Sigmoid colon (tissue), 7 donors: ENCODE measurements at places on chromosomes 5 and 9. TPM values are rescaled to one million over a fixed set of nuclear protein-coding genes. Genes with fewer than 3 reads are reported as not detected.

- no peak overlapping the region for H3K4me3 ChIP-seq
- no peaks in the 10 kb centered on the region for H3K27me3 ChIP-seq
- no peak overlapping the region for H3K27ac ChIP-seq
- DNase-seq: no peak
- H3K4me1 ChIP-seq: no peaks in the 10 kb centered on the region
Observed at GRCh38 chr9:38641985-38642864, 21.8 kb upstream of the ANKRD18A start.

GRCh38 chr5:2522372-2522771 lies 229.1 kb downstream of the IRX2 start:
- no peaks in the 10 kb centered on the region for H3K4me1 ChIP-seq
- H3K27ac ChIP-seq: no peak overlapping the region
- DNase-seq: no peak
- no peak overlapping the region for H3K4me3 ChIP-seq
- H3K27me3 ChIP-seq: no peaks in the 10 kb centered on the region

GRCh38 chr5:82728926-82729702 lies 348.1 kb downstream of the TMEM167A start:
- H3K4me3 ChIP-seq: no peak overlapping the region
- H3K4me1 ChIP-seq: no peaks in the 10 kb centered on the region
- no peak for DNase-seq
- H3K27me3 ChIP-seq: no peaks in the 10 kb centered on the region
- H3K27ac ChIP-seq: no peak overlapping the region
- no peaks in the 10 kb centered on the region for H3K36me3 ChIP-seq

DNA sequence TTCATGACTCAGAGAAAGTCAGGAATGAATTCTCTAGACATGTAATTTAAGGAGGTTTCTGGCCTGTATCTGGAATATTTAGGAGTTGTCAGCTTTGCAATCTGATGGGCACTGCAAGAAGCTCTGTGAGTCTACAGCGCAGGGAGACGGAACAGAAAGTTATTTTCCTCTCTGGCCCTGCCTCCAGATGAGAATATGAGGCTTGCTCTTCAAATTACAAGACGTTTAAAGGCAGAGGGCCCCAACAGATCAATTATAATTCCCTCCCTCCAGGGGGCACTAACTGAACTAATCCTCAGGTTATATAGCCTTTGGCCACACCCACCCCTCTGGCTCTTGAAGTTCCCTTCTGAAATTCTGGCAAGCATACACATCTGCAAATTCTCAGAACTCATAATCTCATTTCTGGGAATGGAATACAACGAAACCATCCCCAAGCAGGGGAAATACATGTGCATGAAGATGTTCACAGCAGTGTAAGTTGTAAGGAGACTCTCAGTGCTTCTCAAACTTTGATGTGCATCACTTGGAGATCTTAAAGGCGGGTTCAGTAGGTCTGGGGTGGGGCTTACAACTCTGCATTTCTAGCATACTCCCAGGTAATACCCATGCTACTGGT lies 307.6 kb downstream of the CWC27 start:
- no peaks in the 10 kb centered on the region for H3K36me3 ChIP-seq
- H3K27me3 ChIP-seq: no peaks in the 10 kb centered on the region
- H3K4me3 ChIP-seq: no peak overlapping the region
- peak overlapping the region; percentile 52 for H3K27ac ChIP-seq
- DNase-seq: no peak
- no peaks in the 10 kb centered on the region for H3K4me1 ChIP-seq

DNA sequence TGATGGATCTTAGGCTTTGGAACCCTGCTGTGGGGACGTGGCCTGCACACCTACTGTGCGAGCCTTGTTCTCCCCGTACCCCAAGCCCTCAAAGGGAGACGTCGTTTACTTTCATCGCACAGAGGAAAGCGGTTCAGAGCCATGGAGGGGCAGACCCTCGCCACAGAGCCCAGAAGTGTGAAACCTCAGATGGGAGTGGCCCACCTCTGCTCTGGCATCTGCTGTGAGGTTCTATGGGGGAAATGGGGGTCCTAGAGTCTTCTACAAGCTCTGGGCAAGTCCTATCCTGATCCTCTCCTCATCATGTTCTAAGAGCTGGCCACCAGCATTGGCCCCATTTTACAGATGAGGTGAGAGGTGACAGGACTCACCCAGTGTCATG lies 3.7 kb upstream of the RNF44 start:
- no peaks in the 10 kb centered on the region for H3K27me3 ChIP-seq
- H3K4me3 ChIP-seq: no peak overlapping the region
- H3K27ac ChIP-seq: no peak overlapping the region
- no peak for DNase-seq
- H3K4me1 ChIP-seq: peaks cover 41% of the 10 kb centered on the region

- H3K4me3 ChIP-seq: no peak overlapping the region
- DNase-seq: no peak
- H3K4me1 ChIP-seq: no peaks in the 10 kb centered on the region
- H3K36me3 ChIP-seq: no peaks in the 10 kb centered on the region
- no peaks in the 10 kb centered on the region for H3K27me3 ChIP-seq
Observed at GRCh38 chr5:124772457-124773200, 26.2 kb upstream of the ZNF608 start.

DNA sequence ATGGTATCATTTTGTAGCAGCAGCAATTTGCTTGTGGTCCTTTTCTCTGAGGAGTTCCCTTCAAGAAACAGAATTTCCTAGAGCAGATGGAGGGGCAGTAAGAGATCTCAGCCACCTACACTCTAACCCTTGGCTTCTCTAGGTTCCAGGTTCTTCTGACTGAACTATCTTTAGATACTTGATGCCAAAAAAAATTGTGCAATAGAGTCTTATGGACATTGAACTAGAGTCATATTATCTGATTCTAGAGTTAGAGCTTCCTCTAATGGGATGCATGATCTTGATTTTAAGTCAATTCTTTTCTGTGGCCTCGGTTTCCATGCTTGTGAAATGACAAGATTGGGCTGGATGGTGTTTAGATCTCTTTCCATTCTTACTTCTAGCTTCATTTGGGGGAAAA lies 142.8 kb downstream of the EGFLAM start:
- H3K36me3 ChIP-seq: no peaks in the 10 kb centered on the region
- no peak overlapping the region for H3K27ac ChIP-seq
- H3K4me1 ChIP-seq: no peaks in the 10 kb centered on the region
- no peak overlapping the region for H3K4me3 ChIP-seq
- no peaks in the 10 kb centered on the region for H3K27me3 ChIP-seq

DNA sequence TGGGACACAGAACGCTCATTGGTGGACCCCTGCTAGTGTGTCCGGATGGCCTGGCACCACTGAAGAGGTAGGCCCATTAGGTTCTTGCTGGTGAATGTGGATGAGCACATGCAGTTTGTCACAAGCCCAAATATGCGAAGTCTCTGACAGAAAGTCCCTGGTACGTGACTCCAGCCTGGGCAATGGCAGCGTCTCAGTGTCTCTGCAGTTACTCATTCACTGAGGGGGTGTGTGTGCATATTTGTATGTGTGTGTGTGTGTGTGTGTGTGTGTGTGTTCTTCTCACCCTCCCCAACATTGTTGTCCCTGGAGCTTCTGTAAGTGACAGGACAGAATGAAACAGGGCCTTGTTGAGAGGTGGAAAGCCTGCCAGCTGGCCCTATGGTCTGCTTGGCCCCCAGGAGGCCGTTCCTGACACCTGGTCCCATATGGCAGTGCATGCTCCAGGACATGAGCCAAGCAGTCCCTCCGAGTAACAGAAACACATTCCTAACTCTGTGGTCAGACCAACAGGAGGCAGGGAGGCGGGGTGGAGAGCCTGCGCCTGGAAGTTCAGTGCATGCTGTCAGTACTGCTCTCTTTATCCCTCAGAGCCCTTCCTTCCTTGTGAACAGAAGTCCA lies 169.9 kb downstream of the SLC28A3 start:
- peaks cover 24% of the 10 kb centered on the region for H3K4me1 ChIP-seq
- peak; percentile 90 for DNase-seq
- H3K4me3 ChIP-seq: no peak overlapping the region
- no peaks in the 10 kb centered on the region for H3K27me3 ChIP-seq
- no peaks in the 10 kb centered on the region for H3K36me3 ChIP-seq
- peak overlapping the region; percentile 56 for H3K27ac ChIP-seq

GRCh38 chr5:127878174-127878750 lies 175.1 kb downstream of the CCDC192 start:
- H3K4me3 ChIP-seq: no peak overlapping the region
- no peak overlapping the region for H3K27ac ChIP-seq
- H3K4me1 ChIP-seq: peaks cover 13% of the 10 kb centered on the region
- no peaks in the 10 kb centered on the region for H3K36me3 ChIP-seq
- no peak for DNase-seq

DNA sequence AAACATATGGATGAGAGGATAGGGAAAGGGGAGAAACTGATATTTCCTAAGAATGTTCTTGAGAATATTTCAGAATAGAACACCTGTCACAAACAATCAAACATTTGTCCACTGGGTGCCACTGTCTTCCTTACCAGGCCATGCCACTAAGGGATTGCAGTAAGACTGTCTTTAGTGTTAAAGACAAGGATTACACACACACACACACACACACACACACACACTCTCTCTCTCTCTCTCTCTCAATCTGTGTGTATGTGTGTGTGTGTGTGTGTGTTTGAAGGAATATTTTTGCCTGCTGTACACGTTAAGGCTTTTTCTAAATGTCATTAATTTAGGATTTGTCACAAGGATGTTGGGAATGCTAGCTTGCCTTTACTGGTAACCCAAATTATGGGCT lies 54.4 kb downstream of the CCDC192 start:
- no peak overlapping the region for H3K4me3 ChIP-seq
- no peak for DNase-seq
- peaks cover 10% of the 10 kb centered on the region for H3K4me1 ChIP-seq
- H3K27me3 ChIP-seq: no peaks in the 10 kb centered on the region
- H3K27ac ChIP-seq: no peak overlapping the region
- no peaks in the 10 kb centered on the region for H3K36me3 ChIP-seq

DNA sequence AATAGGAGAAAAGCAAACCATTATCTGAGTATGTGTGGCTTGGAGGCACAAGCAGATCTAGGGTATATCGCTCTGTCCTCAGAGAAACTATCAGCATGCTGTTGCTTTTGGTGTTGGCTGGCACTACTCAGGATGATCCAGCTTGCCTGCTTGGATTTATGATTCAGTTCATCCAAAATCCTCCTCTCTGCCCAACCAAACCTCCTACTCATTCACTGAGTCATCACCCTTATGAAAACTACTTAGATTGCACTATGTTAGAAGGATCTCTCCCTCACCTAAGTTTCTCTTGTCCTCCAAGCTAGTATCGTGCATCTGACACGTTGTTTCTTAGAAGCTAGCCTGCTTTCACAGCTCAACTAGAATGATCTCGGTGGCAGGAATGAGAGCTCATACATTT lies 14.2 kb upstream of the ZBED3 start:
- no peaks in the 10 kb centered on the region for H3K36me3 ChIP-seq
- DNase-seq: no peak
- H3K4me1 ChIP-seq: no peaks in the 10 kb centered on the region
- H3K4me3 ChIP-seq: no peak overlapping the region
- no peaks in the 10 kb centered on the region for H3K27me3 ChIP-seq

GRCh38 chr9:96423322-96423984 lies 5.3 kb upstream of the ZNF367 start:
- no peak overlapping the region for H3K27ac ChIP-seq
- peaks cover 18% of the 10 kb centered on the region for H3K4me1 ChIP-seq
- no peaks in the 10 kb centered on the region for H3K36me3 ChIP-seq

DNA sequence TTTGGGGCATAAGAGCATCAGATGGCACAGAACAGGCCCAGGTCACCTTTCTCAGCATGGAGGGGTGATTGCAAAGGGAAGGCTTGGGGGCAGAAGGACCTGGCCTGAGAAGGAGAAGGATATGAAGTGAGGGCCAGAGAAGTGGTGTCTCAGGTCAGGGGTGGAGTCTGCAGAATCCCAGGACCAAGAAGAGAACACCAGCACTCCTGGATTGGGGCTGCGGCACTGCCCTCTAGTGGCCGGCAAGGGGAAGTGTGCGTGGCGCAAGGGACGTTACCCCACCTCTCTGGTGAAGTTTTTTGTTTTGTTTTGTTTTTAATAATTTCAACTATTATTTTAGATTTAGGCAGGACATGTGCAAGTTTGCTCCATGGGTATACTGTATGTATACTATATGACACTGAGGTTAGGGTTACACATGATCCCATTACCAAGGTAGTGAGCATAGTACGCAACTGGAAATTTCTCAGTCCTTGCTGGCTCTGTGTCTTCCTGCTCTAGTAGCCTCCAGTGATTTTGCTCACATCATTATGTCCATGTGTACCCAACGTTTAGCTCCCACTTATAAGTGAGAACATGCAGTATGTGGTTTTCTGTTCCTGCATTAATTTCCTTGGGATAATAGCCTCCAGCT lies 1548.6 kb downstream of the EFNA5 start:
- H3K4me1 ChIP-seq: no peaks in the 10 kb centered on the region
- no peak overlapping the region for H3K27ac ChIP-seq
- no peaks in the 10 kb centered on the region for H3K36me3 ChIP-seq
- no peaks in the 10 kb centered on the region for H3K27me3 ChIP-seq

DNA sequence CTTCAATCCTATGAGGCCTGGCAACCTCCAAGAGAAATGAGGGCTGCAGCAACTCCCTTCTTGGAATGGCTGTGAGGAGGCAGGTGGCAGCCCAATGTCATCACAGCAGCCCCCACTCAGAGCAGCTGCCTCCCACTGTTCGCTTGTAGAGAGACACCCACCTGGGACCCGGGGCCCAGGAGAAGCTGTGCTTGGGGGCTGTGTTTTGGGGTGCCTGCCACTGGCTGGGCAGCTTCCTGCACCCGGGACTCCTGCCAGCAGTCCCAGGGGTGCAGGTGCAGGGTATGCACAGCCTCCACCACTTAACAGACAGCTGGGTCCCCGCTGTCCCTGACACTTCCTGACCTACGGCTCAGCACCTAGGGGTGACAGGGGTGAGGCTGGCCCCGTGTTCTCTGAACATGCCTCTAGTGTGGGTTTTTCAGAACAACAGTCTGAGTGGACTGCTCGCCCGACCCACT lies 26.2 kb downstream of the NIPAL4 start:
- peak; percentile 55 for DNase-seq
- H3K27ac ChIP-seq: no peak overlapping the region
- no peaks in the 10 kb centered on the region for H3K4me1 ChIP-seq
- peaks cover 99% of the 10 kb centered on the region for H3K36me3 ChIP-seq

- H3K4me1 ChIP-seq: no peaks in the 10 kb centered on the region
- H3K36me3 ChIP-seq: peaks cover 8% of the 10 kb centered on the region
- peaks cover 44% of the 10 kb centered on the region for H3K27me3 ChIP-seq
- H3K4me3 ChIP-seq: peak overlapping the region; percentile 54
Observed at GRCh38 chr5:136193322-136193935, 467 bp upstream of the SMIM32 start.

DNA sequence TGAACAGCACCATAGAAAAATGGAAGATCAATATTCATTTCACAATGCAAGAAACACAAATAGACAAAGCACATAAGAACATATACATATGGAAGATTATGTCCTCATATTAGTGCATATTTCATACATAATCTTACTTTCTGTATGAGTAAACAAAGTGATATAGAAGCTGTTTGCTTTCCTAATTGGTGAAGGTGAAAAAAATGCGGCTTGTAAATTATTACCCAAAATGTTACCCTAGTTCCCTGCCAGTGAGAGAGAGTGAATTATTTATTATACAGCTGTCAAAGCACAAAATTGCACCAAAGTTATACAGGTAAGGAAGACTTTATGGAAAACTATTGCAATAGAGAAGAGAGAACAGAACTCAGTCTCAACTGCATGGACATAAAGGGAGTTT lies 1485.0 kb upstream of the CDH9 start:
- H3K27me3 ChIP-seq: no peaks in the 10 kb centered on the region
- H3K4me1 ChIP-seq: peaks cover 6% of the 10 kb centered on the region
- peak overlapping the region; percentile 8 for H3K27ac ChIP-seq

- H3K4me3 ChIP-seq: no peak overlapping the region
- no peak overlapping the region for H3K27ac ChIP-seq
- peaks cover 19% of the 10 kb centered on the region for H3K27me3 ChIP-seq
- DNase-seq: no peak
- no peaks in the 10 kb centered on the region for H3K36me3 ChIP-seq
Observed at GRCh38 chr5:513216-514100, 10.8 kb downstream of the SLC9A3 start.

Gene GLRA1
- total RNA-seq: not detected

Gene CCDC192
- total RNA-seq: not detected

Gene SLC6A18
- total RNA-seq: not detected

Gene ADGRD2
- total RNA-seq: not detected

Gene ANKRD31
- total RNA-seq: 0.28 TPM

Gene FST
- total RNA-seq: 6.1 TPM
